Stimulated activated CD8-positive, alpha-beta memory T cell treated with anti-CD3 and anti-CD28 coated beads, Interleukin-7, amount 100 ng/mL, for 48 hours (primary cell): ENCODE measurements at places on chromosomes 2 and 18.

DNA sequence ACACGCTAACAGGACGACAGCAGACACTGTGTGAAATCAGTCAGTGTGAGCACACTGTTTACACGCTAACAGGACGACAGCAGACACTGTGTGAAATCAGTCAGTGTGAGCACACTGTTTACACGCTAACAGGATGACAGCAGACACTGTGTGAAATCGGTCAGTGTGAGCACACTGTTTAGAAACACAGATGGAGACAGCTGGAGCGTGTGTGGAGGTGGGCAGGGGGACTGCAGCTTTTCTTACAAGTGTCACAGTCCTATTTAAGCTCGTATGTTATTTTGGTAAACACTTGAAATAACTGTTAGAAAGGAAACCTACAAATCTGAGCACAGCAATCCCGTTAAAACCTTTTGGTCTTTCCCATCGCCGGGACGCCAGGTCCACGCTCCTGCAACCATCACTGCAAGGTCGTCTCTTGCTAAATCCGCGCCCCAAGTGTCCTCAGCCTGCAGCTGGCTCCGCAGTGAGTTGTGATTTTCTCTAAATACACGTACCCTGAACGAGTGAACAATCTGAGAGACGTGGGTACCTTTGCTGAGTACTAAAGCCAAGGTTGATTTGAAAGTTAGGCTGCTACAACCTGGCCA, 58.9 kb upstream of the CTDP1 start:
- no peak for DNase-seq

DNA sequence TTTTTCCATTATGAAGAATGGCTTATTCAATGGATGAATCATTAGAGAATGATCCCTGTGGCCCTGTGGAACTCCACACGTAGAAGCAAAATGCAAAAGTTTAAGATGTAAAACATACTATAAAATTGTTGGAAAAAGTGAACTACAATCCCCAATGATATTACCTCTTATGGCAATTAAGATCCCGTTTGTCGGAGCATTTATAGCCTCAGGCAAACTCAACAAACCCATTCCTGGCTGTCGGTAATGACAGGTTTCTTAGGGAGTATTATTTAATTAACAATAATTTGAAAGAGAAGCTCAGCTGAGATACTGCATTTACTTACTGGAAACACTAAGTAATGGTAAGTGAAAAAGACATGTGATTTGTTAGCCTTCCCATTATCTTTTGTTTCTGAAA, 138.3 kb downstream of the CDH20 start:
- no peak for DNase-seq

DNA sequence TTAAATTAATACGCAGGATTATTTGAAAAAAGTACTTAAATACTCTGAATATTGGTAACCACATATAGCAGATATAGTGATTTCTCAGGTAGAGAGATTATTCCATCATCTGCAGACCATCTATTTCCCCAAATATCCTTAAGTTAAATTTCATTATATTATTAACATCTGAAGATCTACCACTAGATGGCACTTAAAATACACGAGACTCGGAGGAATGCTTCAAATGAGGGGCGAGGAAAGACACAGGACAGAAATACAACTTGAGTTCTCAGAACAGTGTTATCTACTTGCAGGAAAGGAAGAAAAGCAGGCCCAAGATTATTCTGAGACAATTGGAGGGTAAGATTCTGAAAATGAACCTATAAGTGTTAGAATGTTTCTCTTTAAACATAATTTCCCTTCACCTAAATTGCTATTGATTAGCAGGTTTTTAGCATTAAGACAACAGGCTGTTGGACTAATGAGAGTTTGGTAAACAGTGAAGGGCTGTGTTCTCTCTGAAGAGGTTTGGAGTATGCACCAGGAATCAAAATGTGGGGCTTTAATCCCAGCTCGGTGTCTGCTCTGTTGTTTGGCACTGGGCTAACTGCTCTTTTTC, 76.9 kb upstream of the GCFC2 start:
- DNase-seq, result no peak

- no peak for DNase-seq
Measured at GRCh38 chr2:240604291-240604938, 17.9 kb downstream of the CAPN10 start.

GRCh38 chr2:169716938-169717690, 16.5 kb upstream of the KLHL23 start:
- no peak for DNase-seq

DNA sequence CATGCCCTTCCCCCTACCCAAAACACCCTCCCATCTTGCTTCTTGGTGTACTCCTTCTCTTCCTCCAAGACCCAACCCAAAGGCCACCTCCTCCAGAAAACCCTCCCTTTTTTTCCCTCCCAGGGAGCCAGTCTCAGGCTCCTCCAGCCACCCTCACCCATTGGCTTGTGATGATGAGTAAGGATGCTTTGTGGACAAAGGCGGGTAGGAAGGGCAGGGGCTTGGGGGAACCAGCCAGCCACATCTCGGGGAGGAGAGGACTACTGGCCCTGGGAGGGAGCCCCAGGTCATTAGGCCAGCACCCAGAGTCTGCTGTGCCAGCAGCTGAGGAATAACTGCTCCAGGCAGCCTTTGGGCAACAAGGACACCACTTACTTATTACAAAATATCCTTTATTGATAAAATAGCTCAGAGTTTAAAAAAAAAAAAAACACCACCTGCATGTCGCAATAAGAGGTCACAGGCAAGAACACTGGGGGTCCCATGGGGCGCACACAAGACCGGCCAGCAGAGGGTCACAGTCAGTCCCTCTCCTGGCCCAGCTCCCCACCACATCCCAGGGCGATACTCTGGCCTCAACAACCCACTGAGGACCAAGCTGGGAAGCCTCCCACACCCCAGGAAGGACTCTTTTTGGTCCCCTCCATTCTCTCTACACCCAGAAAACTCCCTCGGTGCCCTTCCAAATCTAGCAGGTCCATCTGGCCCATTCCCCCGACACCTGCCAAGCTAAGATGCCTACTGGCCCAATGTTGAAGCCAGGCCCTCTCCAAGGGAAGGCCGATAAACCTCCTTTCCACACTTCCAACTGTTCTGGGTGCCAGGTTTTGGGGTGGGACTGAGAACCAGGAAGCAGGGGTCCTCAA, 3.6 kb downstream of the ADRA2B start:
- DNase-seq, result no peak
